Activated CD4-positive, alpha-beta T cell treated with anti-CD3 and anti-CD28 coated beads for 1 hour (primary cell): ENCODE measurements at places on chromosomes 5 and 9.

DNA sequence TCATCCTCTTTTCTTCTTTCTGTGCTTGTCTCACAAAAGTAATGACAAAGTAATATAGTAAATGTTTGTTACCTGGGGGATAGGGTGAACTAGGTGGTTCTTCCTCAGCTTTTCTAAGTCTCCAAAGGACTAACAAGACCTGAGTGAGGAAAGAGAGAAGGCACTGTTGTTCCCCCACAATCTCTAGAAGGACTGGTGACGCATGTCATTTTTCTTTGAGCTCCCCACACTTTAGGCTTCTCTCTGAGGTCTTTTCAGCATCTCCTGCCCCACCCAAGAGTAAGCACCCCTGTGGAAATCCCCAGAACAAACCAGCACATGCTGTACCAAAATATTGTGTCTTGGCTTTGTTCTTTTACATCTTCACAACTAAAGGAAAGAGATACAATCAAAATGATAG, 2.4 kb upstream of the IL7R start:
- peak; percentile 56 for DNase-seq

DNA sequence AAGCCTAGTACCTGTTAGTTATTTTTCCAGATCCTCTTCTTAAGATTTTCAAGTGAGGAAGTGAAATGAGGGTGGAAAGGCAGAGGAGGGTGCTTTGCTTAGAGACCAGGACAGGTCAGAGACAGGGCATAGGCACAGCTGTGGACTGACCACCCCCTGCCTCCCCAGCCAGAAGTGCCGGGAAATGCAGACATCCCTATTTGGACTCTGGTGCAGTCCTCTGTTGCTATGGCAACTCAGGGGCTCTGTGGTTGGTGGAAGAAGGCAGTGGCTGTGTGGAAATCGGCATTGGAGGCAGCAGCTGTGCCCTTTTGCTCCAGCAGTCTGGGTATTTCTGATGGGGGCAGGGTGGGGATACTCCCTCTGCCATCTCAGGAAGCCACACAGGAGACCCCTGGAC, 43.3 kb upstream of the NDFIP1 start:
- no peak for DNase-seq

- no peak for DNase-seq
Measured at GRCh38 chr9:6781476-6781875, 23.7 kb downstream of the KDM4C start.

GRCh38 chr5:143213231-143213850, 190.1 kb downstream of the NR3C1 start:
- DNase-seq, result no peak

DNA sequence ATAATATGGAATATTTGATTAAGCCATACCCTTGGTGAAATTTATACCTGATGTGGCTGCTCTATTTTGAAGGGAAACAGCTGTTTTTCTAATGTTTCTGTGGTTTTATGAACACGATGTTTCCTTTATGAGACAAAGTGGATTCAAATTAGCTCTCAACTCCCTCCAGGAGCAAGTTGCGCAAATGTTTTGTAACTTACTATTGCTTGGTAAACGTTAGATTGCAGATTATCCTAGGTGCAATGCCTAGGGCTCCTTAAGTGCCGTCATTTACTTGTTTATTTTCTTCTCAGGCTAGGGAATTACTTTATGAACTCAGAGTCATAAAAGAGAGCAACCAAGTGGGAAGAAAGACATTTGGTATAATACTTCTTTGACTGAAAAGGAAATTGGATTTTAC, 763.1 kb downstream of the TAF11L14 start:
- no peak for DNase-seq

DNA sequence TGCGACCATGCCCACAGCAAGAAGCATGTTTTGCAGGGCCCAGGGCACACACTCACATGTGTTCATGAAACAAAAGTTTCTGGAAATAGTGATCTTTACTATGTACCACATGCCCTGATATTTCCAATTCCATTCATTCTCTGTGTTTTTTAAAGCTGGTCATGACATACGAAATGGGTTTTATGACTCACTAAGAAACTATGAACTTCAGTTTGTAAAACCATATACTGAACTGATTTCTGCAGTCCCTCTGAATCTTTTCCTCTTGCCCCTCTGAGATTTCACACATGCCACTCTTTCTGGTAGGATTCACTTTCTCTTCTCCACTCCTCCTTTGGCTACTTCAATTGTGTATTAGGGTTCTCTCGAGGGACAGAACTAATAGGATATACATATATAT, 416.1 kb upstream of the TRPC7 start:
- no peak for DNase-seq

DNA sequence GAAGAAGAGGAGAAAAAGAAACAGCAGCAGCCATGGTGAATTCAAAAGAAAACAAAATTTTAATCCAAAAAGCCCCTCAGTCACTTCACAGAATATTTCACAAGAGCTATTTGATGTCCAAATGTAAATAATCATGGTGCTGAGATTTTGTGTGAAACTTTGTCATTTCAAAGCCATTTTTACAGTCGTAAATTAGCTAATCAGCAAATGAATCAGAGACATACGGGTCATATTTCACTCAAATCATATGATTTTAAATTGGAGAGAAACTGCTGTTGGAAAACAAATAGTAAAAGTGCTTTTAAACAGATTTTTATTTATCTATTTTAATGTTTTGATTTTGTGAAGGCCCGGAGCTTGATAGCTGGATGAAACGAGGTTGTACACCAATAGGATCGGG, 101.4 kb upstream of the SMIM23 start:
- DNase-seq, result no peak

DNA sequence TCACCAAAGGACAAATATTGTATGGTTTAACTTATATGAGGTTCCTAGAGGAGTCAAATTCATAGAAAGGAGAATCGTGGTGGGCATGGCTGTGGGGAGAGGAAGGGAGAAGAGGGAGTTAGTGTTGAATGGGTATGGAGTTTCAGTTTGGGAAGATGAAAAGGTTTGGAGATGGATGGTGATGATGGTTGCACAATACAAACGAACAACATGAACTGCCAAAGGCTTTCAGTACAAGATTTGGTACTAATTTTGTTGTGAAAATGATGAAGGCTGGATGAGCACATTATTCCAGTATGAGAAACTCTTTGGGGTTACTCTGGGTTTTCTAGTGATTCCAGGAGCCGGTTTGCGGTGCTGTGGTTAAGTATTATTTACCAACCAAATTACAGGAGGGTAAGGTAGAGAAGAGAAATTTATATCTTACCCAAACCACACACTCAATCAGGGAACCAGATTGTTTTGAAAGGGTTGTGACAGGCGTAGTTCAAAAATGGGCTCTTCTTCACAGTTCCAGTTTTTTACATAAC, 112.0 kb upstream of the TBC1D2 start:
- DNase-seq, result no peak

GRCh38 chr9:77403239-77403638, 225.9 kb downstream of the VPS13A start:
- no peak for DNase-seq

DNA sequence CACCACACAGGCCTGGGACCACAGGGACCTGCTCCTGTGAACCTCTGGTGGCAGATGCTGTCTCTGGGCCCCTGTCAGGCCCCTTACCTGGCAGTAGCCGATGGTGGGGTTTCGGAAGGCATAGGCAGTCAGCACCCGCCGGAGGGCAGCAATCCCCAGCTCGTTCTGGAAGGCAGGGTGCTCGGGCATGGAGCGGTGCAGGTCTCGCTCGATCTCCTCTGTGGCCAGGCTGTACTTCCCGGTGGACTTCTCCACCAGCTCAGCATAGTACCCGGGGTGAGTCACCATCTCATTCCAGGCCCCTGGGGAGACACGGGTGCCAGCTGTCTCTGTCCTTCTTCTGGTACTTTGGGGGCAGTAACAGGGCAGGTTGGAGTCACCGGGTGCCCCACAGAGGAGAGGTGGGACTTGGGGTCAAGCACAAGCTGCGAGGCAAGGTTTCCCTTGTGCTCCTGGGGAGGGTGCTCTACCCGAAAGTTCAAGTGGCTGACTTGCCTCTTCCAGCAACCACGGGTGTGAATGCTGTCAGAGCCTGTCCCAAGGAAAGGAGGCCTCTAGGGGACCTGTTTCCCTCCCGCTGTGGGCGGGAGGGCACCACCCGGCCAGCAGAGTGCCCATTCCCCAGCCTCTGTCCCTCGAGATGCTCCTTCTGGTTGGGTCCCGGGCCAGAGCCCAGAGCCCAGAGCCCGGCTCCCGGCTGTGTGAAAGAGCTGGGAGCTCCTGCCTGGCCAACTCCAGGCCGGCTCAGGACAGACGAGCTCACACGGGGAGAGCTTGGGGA, 19.8 kb upstream of the MRNIP start:
- no peak for DNase-seq

DNA sequence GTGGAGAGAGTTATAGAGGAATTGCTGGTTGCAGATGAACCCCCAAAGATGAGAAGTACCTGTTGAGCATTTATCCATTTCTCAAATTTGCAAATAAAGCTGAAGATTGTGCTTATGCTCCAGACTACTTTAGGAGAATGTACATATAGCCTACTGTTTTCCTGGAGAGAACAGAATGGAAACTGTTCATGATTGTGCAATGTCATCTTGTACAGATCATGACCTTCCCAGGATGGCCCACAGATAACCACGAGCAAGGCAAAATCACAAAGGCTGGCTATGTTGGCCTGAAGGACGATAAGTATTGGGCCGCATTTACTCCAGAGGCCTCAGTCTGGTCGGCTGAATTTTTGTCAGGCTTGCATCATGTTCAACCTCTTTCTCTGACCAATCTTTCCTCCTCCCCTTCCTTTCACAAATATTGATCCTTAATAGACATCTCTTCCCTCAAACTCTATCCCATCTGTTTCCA, 28.5 kb upstream of the RICTOR start:
- no peak for DNase-seq

DNA sequence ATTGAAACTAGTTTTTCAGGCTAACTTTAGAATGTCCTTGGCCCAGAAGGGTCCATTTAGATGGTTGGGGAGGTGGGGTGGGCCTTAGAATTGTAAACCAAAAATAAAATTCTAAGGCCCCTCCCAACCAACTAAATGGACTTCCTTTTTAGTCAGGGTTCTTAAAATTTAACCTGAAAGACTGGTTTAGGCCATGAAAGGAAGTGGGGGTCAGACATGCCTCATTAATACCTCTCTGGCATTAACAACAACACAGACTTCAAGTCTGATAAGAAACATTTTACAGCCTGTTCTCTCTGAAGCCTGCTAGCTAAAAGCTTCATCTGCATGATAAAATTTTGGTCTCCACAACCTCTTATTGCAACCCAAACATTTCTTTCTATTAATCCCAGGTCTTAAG, 65.5 kb upstream of the TNC start:
- DNase-seq, result no peak

DNA sequence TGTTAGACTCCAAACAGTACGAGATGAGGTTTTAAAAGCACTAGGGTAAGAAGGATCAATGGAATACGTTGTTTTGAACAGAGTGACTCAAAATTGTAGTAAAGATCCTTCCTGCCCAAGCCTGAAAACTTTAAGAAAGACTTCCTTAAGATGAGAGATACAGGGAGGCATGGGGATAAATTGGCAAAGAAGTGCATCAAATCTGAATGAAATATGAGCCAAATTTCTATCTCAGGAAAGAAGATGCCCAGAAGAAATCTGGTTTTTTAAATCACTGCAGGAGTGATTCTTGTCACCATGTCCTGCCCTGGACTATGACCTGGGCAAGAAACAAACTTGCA, 14.9 kb downstream of the FCN2 start:
- no peak for DNase-seq

GRCh38 chr5:94689908-94690307, 71.4 kb downstream of the SLF1 start:
- no peak for DNase-seq

- no peak for DNase-seq
Measured at GRCh38 chr9:89194421-89195130, 16.0 kb upstream of the SHC3 start.

- DNase-seq, result no peak
Measured at GRCh38 chr9:1495282-1496030, 445.3 kb downstream of the DMRT2 start.

DNA sequence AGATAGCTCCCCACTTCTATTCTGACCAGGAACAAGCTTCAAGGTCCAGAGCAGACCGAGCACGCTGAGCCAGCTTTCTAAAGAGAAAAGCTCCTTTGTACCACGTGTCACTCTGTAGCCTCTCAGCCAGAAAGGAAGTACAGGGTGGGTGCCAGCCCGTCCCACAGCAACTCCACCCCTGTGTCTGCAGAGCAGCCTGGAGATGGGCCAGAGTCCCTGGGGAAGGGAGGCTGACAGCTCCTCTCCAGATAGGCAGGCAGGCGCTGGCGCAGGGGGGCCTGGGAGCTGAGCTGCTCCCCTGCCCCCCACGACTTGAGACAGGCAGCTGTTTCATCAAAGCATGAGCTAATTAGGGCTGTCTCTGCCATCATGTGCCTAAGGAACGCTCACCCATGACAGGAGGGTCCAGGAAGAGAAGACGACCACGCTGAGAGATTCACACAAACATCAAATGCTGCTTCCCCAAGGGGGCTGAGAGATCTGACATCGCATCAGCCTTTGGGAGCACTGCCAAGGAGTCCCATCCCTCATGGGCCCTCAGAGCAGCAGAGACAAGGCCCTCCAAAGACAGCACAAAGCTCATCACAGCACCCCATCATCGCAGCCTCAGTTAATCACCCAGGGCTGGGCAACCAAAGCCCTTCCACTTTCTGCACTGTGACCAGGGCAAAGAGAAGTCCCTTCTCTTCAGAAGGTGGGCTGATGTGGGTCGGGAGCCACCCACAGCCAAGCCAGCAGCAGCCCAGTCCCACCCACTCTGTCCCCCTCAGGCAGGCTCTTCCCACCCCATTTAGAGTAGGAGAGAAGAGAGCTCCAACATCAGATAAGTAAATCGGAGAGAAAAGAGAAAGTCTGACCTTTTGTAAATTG, 78.5 kb upstream of the LRRTM2 start:
- DNase-seq, result no peak

GRCh38 chr9:133090752-133091385, 29.1 kb downstream of the CEL start:
- no peak for DNase-seq
